ENCODE measurements at places on chromosomes 4 and X. TPM values are rescaled to one million over a fixed set of nuclear protein-coding genes. Genes with fewer than 3 reads are reported as not detected.

- peak; percentile 54 for DNase-seq
Observed at GRCh38 chr4:11732155-11732554, 303.5 kb upstream of the HS3ST1 start.

- DNase-seq = no peak
Observed at GRCh38 chrX:11764602-11765067, 6.6 kb downstream of the MSL3 start.

LRAT gene
- 0.58 TPM for total RNA-seq

ENPEP gene
- 26.3 TPM for total RNA-seq

DNA sequence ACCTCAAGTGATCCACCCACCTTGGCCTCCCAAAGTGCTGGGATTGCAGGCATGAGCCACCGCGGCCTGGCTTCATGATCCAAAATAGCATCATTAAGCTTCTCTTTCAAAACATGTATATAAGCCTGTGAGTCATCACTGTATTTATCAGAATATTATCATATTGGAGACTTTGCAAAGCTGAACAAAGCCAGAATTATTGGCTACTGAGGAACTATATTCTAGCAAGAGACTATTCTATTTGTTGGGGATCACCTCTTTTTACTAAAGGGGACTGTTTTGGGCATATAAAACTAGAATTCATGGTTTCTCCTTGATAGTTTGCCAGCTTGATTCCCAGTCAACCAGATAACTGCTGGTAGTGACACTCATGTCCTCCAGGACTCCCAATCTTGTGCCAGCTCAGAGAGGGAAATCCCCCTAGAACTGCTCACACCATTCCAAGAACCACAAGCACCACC is 40.1 kb downstream of the TET2 start:
- DNase-seq = no peak

- no peak for DNase-seq
Observed at GRCh38 chrX:98627645-98628044, 1743.9 kb downstream of the RPA4 start.

DNA sequence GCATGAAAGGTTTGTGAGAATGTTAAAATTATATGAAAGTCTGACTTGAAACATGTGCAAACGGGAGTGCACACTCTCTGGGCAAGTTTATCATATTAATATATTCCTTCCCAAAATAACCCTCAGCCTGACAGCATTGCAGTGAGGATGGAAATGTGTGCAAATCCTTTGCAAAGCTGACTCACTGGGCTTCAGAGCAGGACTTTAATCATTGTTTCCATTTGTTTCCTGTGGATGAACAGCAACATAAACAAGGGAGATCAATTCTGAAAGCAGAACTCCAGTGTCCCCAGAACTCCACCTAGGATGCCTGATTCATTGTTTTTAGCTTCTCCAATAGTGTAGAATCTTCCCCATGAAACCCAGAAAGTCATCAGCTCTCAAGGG is 32.9 kb downstream of the SLC2A9 start:
- DNase-seq = no peak

- no peak for DNase-seq
Observed at GRCh38 chrX:46676399-46677356, 82.2 kb downstream of the SLC9A7 start.

GRCh38 chrX:131614241-131614640 is 70.4 kb downstream of the OR13H1 start:
- DNase-seq = no peak
